ENCODE measurements at places on chromosomes 1 and 21. TPM values are rescaled to one million over a fixed set of nuclear protein-coding genes. Genes with fewer than 3 reads are reported as not detected.

GRCh38 chr1:109274533-109275476 is 8.1 kb downstream of the PSRC1 start:
- no peak for DNase-seq

DNA sequence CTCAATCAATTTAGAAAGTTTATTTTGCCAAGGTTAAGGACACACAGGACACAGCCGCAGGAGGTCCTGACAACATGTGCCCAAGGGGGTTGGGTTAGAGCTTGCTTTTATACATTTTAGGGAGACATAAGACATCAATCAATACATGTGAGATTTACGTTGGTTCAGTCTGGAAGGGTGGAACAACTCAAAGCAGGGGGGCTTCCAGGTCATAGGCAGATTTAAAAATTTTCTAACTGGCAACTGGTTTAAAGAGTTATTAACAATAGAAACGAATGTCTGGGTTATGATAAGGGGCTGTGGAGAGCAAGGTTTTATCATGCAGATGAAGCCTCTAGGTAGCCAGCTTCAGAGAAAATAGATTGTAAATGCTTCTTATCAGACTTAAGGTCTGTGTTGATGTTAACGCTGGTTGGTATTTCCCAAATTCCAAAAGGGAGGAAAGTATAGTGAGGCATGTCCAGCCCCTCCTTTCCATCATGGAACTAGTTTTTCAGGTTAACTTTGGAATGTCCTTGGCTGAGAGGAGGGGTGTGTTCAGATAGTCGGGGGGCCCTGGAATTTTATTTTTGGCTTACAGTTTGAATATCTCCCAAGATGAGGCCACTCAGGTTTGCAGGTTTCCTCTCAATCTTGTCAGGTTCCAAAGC is 31.0 kb upstream of the TGFBR3 start:
- DNase-seq = no peak

The OR2L2 gene
- total RNA-seq = 0.04 TPM

GRCh38 chr1:15390667-15391066 is 19.0 kb upstream of the EFHD2 start:
- DNase-seq = no peak

The LEFTY1 gene
- total RNA-seq = 0.44 TPM

The LCE4A gene
- total RNA-seq = not detected

DNA sequence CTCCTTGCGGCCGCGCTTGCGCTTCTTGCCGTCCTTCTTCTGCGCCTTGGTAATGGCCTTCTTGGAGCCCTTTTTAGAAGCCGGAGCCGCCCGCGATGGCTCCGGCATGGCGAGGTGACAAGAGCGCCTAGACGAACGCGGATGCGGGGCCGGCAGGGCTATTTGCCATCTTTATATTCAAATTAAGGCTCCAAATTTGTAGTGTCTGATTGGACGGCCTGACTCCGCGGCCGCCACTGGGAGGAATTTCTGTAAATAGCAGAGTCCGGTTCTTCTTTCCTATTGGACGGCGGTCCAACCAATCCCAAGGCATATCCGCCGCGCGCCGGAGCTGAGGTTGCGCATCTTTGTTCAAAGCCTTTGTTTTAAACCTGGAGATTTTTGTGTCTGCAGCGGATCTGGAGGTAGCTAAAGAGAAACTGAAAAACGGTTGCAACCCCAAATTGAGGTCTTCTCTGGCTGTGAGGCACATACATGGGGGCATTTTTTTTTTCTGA is 22.6 kb upstream of the RNF187 start:
- DNase-seq = peak; percentile 92

DNA sequence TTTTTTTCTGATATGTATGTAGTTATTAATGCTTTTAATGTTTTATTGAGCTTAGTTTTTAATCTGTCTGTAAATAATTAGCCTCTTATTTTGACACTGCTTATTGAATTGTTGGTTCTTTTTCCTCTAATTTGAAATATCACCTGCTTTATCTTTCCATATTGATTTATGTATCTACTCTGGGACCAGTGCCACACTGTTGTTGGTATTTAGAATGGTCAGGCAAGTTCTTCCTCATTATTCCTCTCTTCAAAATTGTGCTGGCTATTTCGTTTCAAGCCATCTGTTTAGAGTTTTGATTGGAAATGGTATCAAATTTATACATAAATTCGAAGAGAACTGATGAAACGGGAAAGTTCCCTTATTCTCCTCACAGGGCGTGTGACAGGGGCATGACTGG is 96.8 kb upstream of the APP start:
- DNase-seq = no peak

The SHE gene
- total RNA-seq = 8.2 TPM

- DNase-seq = no peak
These were observed 132.7 kb downstream of the CCDC185 start for GRCh38 chr1:223525957-223526356.

- DNase-seq = no peak
These were observed 320.5 kb upstream of the NR5A2 start for GRCh38 chr1:199706826-199707606.

- peak; percentile 6 for DNase-seq
These were observed 24.4 kb upstream of the LEPR start for GRCh38 chr1:65395887-65396612.

DNA sequence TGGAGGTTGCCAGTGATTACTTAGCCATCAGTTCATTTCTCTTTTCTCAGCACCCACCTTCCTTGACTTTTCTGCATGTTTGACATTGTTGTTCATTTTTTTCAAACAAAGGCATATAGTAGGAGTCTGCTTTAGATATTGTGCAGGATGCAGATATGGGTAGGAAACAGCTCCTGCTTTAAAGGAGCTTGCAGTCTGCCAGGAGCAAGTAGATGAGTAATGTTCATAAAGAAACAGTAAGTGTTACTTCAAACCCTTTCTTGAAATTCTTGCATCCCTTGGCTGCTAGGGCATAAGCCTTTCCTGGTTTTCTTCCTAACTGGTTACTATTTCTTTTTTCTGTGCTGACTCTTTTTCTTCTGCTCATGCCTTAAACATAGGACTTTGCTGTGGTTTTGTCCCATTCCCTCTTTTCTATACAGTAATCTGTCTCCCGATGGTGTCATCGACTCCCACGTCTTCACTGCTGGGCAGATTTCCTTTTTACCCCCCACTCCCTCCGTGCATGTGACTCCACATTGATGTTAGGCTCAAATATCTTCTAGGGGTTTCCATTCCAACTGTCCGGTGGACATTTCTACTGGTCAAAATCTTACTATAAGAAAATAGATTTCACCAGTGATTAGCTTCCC is 20.4 kb downstream of the PTGFRN start:
- DNase-seq = no peak

DNA sequence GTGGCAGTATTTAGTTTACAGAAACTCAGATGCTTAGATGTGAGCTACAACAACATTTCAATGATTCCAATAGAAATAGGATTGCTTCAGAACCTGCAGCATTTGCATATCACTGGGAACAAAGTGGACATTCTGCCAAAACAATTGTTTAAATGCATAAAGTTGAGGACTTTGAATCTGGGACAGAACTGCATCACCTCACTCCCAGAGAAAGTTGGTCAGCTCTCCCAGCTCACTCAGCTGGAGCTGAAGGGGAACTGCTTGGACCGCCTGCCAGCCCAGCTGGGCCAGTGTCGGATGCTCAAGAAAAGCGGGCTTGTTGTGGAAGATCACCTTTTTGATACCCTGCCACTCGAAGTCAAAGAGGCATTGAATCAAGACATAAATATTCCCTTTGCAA is 59.7 kb upstream of the ZNF326 start:
- DNase-seq = no peak

DNA sequence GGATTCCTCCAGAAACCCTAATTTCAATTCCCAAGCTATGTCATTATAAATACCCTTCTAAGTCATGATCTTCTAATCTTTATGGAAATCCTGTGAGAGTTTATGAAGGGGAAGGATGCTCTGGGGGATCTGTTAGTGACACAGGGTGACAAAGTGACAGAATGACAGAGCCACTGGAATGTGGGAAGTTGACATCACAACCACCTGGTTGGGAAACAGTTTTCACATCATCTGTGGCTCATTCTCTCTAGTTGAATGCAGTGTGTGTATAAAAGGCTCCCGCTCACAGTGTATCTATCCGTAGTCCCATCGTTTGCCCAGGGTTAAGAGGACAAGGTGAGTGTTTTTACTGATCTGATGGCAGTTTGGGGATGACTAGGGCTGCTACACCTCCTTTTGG is at the start of gene LCE7A:
LCE7A (plus strand) TSS at position 301 of the 400 bp plus-strand sequence. CDS start 702 bp downstream, outside the sequence.
- no peak for DNase-seq

The KISS1 gene
- 5.6 TPM for total RNA-seq

DNA sequence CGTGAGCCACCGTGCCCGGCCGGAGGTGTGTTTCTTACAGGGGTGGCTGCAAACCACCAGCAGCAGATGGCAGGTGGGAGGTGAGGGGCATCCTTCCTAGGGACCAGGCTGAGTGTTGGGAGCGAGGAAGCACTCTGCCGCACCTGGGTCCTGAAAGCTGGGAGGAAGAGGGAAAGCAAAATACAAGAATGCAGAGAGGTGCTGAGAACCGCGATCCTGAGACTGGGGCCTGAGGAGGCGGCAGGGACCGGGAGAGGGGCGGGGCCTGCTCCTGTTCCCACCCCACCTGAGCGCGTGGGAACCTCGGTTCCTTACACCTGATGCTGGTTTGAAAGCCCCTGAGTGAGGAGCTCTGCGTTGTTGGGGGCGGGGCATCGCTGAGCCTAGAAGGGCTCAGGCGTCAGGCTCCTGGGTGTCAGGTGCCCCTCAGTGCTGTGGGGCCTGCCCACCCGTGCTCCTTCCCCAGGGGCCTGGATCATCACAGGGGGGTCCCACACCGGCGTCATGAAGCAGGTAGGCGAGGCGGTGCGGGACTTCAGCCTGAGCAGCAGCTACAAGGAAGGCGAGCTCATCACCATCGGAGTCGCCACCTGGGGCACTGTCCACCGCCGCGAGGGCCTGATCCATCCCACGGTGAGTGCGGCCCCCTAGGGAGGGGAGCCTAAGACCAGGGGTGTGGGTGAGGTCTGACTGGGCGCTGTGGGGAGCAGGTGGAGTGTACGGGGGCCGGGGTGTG is 15.5 kb downstream of the TRPM2 start:
- no peak for DNase-seq

GRCh38 chr1:30904191-30904961 is 4.2 kb downstream of the SDC3 start:
- DNase-seq = no peak

- DNase-seq = no peak
These were observed 20.7 kb upstream of the KIF1B start for GRCh38 chr1:10189659-10190058.

DNA sequence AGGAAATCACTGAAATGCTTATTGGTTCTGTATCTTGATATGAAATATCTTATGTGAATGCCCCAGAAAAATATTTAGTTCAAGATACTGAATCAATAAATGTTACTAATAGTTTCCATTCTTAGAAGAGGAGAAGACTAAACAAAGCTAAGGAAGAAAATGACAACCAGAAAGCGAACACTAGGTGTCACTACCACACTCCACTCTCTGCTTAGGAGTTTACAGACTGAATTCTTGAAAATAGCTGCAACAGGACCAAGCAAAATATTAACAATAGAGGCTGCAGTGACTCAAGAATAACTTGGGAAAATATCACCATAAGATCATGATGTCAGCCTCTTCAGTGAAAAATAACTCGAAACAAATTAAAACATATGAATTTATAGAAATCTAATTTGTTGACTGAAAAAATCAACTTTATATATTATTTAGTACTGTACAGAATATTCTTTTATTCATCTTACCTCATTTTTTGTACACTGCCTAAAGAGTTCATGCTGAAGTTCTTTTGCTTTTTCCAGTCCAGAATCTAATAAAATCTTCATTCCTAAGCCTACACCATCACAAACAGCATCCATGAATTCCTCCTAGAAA is 61.6 kb downstream of the KIF14 start:
- peak; percentile 51 for DNase-seq

The DCST1 gene
- not detected for total RNA-seq

DNA sequence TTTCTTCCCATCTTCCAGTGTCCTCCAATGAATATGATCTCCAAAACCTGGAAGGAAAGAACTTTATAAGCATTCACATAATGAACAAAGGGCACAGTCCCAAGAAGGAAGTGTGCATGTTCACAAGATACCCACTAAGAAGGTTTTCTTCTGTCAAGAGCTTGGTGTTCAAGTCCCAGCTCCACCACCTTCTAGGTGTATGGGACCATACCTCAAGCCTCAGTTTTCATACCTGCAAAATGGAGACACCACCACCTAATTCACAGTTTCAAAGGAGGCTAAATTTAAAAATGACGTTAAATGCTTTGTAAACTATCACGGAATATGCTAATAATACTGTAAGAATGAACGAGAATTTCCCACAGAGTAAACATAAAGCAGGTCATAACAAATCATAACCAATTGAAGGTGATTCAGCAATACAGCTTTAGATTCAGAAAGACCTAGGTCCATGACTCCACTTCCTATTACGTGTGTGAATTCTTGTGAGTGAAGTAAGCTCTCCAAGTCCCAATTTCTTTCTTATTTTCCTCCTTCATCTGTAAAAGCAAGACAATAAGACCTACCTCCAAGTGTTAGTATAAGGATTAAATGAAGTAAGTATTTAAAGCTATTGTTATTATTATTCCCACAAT is 8.1 kb upstream of the KTI12 start:
- DNase-seq = no peak

The SERPINC1 gene
- total RNA-seq = 0.13 TPM

DNA sequence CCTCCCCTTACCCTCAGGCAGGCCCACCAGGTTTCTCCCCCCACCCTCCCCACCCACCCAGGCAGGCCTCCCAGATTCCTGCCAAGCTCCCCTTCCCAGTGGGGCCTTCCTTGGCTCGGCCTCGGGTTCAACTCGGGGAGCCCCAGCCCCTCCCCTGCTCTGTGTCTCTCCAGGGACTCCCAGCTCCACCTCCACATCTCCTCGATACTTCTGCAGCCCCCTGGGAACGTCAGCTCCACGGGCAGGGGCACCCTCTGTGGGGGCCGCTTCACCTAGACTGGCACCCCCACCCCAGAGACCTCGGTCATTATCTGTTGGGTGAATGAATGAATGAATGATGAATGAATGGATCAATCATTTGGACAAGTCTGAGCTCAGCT is 775 bp downstream of the MMEL1 start:
- DNase-seq = no peak

DNA sequence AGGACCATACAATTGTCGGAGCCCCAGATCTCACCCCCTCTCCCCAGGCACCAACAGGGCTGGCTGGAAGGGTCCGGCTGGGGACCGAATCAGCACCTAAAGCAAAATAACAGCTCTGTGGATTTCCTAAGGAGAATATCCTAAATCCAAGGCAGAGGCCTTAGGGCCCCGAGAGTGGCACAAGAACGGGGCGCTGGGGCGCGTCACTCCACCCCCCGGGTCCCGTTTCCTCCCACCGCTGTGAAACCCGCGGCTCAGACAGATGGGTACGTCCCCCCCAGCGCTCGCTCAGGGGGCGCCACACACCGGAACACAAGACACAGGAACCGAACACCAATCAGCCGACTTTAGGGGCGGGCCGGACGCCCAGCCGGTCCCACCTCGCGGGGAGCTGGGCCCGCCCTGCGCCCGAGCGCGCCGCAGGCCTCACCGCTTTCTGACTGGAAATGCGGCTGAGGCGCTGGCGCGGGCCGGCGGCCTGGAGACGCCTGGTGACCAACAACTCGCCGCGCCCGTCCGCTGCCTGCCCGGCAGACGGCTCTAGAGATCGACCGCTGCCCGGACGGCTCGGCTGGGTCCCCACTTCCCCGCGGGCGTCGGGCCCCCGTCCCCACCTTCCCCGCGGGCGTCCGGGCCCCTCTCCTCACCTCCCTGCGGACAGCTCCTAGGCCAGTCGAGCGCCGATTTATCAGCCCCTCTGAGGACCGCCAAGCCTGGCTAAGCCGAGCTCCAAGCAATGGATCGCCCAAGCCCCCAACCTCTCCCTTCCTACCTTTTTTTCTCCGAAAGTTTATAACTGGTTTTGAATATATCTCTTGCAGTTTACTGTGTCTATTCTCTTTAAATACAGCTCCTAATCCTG is at the start of gene HFM1:
HFM1 (minus strand) TSS at position 687 of the 862 bp plus-strand sequence. CDS start 3,755 bp downstream, outside the sequence.
- DNase-seq = peak; percentile 91

GRCh38 chr1:85473390-85473789 is 8.4 kb upstream of the DDAH1 start:
- no peak for DNase-seq
